ENCODE measurements at places on chromosomes 2 and 18. TPM values are rescaled to one million over a fixed set of nuclear protein-coding genes. Genes with fewer than 3 reads are reported as not detected.

The KLHL29 gene
- 8.5 TPM for polyA plus RNA-seq

The ANKAR gene
- 2.6 TPM for polyA plus RNA-seq

The ERICH2 gene
- 1.2 TPM for polyA plus RNA-seq

The AMER3 gene
- 1.2 TPM for polyA plus RNA-seq

The DLGAP1 gene
- polyA plus RNA-seq: 3.4 TPM

The CNDP2 gene
- polyA plus RNA-seq: 52.4 TPM

The SCTR gene
- 4.4 TPM for polyA plus RNA-seq

The RAD51AP2 gene
- polyA plus RNA-seq: 0.20 TPM

The SP110 gene
- polyA plus RNA-seq: 16.2 TPM

The THSD7B gene
- 0.08 TPM for polyA plus RNA-seq

The DUSP28 gene
- polyA plus RNA-seq: 14.5 TPM

The RBMS1 gene
- polyA plus RNA-seq: 26.4 TPM

The TMEM37 gene
- polyA plus RNA-seq: 6.9 TPM

The MPV17 gene
- polyA plus RNA-seq: 568 TPM

The TBR1 gene
- not detected for polyA plus RNA-seq

The REG3G gene
- polyA plus RNA-seq: 3.0 TPM

The SP5 gene
- polyA plus RNA-seq: 0.88 TPM

The KLHL14 gene
- polyA plus RNA-seq: 0.40 TPM

The TANK gene
- polyA plus RNA-seq: 23.7 TPM

The MOGAT1 gene
- 0.20 TPM for polyA plus RNA-seq

The POTEC gene
- not detected for polyA plus RNA-seq

The RTKN gene
- 35.6 TPM for polyA plus RNA-seq

The HNMT gene
- 36.1 TPM for polyA plus RNA-seq

The CD8B gene
- polyA plus RNA-seq: 1.1 TPM

The FEV gene
- 3.5 TPM for polyA plus RNA-seq

The SERPINB2 gene
- polyA plus RNA-seq: 1.3 TPM

The SH3RF3 gene
- 10.0 TPM for polyA plus RNA-seq

The PXDN gene
- 8.5 TPM for polyA plus RNA-seq

All from adrenal gland (tissue), 19 donors.